ENCODE measurements at places on chromosomes 4 and X.

- peak; percentile 12 for DNase-seq
Measured at GRCh38 chrX:7083468-7084396, 63.8 kb upstream of the STS start.

- no peak for DNase-seq
Measured at GRCh38 chr4:77197831-77198230, 40.8 kb downstream of the CCNG2 start.

- DNase-seq: no peak
Measured at GRCh38 chr4:99852199-99852749, 35.6 kb downstream of the DAPP1 start.

GRCh38 chr4:11152684-11153083 lies 276.0 kb downstream of the HS3ST1 start:
- no peak for DNase-seq

DNA sequence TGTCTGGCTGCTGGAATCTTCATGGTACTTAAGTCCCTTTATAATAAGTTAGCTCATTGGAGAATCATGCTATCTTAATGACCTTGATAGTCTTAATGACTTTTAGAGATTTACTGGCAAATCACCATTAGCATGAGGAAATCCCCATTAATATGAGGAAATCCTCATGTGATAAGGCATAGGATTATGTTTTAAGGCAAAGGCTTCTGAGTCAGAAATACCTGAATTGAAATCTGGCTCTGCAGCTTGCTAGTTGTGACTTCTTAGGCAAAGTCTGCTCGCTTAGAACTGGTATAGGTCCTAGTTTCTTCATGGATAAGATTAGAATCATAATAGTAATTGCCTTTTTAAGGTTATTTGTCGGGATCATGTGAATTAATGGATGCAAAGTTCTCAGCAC lies 190.2 kb upstream of the BANK1 start:
- no peak for DNase-seq

GRCh38 chrX:124435616-124436015 lies 89.3 kb downstream of the SH2D1A start:
- DNase-seq: no peak

DNA sequence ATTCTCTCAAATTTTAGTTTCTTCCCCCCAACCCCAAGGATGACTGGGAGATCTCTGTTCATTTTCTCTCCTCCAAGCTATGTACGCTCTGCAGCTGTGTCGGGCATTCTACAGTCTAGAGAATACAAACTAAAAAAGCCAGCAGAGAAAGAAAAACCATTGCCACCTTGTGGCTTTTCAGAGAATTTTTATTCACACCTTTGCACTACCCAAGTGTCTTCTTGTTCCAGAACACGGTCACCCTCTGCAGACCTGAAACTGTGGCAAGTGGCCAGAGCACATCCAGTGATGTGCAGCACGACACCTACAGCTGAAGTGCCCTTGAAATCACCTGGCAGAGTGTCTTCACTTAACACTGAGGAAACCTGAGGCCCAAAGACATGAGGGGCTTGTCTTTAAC lies 68.6 kb downstream of the CHST7 start:
- no peak for DNase-seq

- DNase-seq: no peak
Measured at GRCh38 chrX:51456246-51456645, 40.1 kb downstream of the NUDT11 start.

DNA sequence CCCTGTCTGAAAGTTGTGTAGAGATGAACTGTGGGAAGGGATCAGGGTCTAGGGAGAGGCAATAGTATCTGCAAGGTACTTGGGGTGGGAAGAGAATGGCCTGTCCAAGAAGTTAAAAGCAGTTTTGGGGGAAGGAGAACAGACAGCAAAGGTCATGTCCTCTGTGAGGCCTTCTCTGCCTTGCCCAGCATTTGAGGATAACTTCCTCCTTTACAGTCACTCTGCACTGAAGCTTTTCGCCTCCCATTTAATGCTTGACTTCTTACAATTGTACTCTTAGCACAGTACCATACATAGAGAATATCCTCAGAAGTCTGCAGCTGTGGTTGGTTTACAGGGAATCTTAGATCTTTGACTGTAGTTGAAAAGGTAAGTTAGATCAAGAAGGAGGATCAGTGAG lies 121.8 kb upstream of the AP1S2 start:
- no peak for DNase-seq

DNA sequence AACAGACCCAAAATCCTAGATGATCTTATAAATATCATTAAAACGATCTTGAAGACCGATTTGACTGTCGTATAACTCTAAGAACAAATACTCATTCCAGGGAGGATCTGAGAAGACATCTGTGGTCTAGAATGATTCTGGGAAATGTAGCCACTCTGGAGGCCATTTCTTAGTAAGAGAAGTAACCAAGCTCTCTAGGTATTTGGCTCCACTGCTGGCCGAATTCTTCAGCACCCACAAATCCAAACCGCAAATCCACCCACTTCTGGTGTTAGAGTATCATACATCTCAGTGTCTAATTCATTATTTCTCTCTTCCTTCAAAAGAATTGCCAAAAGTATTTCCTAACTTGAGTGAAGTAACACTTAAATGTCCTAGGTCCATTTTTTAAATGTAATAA lies 23.9 kb downstream of the KLHL5 start:
- DNase-seq: no peak

- no peak for DNase-seq
Measured at GRCh38 chr4:40321574-40322275, 13.4 kb upstream of the CHRNA9 start.

DNA sequence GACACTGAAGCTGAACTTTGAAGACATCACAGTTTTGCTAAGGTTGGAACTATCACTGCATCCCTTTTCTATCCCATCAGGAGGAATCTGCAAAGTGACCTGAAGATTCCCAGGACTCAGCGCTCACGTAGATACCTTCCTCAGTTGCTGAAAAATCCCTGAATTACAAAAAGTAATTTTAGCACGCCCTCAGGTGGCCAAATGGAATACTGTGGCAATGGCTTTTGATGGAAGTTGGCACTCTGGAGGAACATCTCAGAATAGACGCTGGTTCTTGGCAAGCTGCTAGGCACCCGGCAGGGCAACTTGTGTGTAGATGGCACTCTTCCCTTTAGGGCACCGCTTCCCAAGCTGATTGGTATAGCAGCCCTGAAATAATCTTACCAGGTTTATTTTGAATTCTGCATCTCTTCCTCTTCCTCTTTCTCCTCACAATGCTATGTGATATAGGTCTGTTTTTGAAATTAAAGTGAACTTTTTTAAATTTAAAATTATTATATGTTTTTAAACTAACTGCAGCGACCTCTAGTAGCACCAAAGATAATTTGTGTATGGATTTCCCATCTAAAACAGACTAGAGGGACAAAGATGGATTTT lies 16.3 kb upstream of the ESX1 start:
- no peak for DNase-seq

- DNase-seq: no peak
Measured at GRCh38 chr4:116598980-116599789, 486.2 kb downstream of the TRAM1L1 start.

GRCh38 chr4:147547314-147548056 lies 66.6 kb downstream of the EDNRA start:
- no peak for DNase-seq

DNA sequence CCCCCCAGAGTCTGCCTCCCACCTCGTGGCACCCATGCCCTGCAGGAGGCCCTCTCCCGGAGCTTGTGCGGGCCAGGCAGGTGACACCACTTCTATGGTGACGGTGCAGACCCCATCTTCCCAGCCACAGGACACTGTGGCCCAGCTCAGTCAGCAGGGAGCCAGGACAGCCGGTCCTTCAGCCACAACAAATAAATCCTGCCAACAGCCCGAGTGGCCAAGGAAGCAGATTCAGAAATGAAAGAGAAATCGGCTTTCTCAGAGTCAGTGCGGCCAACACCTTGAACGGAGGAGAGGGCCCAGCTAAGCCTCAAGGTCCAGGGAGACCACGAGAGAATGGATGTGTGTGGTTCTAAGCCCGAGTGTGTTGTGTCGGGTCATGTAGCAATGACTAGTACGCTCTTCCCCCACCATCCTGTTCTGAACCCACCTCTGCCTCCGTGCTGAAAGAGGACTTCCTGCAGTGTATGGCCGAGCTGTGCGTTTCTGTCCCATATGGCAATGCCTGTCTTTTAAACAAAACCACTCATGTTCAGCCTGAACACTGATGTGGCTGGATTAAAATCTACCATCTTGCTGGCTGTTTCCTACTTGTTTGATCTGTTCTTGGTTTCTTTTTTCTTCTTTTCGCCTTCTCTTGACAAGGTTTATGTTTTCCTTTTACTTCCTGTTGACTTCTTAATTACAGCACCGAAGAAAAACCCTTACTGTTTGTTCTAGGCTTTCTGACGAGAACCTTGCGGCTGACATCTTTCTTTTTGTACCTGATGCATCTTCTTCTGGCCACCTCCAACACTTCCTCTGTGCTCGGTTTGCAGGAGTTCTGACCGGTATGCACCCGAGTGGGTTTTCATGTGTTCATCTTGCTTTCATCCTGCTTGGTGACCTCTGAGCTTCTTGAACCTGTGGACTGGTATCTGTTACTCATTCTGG lies 53.1 kb downstream of the GAK start:
- DNase-seq: peak; percentile 42

DNA sequence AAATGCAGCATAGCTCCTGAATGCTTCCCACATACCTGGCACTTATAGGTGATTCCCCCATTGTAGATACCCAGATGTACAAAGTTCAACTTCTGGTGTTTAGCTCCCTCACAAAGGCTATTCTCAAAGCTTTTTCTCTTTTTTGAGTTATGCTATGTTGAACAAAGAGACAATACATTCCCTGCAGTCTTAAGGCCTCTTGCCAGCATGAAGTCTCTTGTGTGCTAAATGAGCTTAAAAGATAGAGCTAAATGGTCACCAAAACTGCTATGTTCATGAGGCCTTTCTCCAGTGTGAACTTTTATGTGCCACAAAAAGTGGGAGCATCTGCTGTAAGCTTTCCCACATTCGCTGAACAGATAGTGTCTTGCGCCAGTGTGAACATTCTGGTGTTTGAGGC lies 111.2 kb upstream of the TMEM47 start:
- no peak for DNase-seq

- no peak for DNase-seq
Measured at GRCh38 chr4:38123555-38123954, 163.4 kb downstream of the PTTG2 start.

DNA sequence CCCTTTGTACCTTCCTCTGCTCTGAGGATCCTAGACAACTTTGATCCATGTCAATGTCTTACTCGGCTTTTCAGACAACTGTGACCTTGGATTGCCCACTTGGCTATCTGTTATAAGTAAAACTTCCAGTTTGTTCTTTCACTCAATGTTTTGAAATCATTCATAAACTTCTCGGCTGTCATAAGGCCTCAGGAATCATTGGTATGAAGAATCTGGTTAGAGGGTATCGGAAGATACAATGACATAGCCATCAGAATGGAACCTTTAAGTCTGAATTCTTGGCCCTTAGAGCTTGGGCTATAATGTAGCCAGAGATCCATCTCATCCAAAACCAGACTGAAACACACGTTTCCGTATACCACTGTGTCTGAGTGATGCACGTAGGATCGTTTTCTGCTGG lies 59.0 kb upstream of the WDR1 start:
- DNase-seq: no peak

- no peak for DNase-seq
Measured at GRCh38 chr4:101853691-101854090, 63.2 kb downstream of the BANK1 start.

- no peak for DNase-seq
Measured at GRCh38 chrX:53188763-53189162, 36.2 kb downstream of the KDM5C start.

GRCh38 chr4:163966612-163967011 lies 472.1 kb downstream of the TMA16 start:
- no peak for DNase-seq

- DNase-seq: no peak
Measured at GRCh38 chr4:170025523-170026252, 507 bp downstream of the MFAP3L start.

- no peak for DNase-seq
Measured at GRCh38 chr4:1770791-1771231, 22.3 kb upstream of the FGFR3 start.

GRCh38 chrX:56765811-56766553 lies 36.9 kb downstream of the NBDY start:
- no peak for DNase-seq

DNA sequence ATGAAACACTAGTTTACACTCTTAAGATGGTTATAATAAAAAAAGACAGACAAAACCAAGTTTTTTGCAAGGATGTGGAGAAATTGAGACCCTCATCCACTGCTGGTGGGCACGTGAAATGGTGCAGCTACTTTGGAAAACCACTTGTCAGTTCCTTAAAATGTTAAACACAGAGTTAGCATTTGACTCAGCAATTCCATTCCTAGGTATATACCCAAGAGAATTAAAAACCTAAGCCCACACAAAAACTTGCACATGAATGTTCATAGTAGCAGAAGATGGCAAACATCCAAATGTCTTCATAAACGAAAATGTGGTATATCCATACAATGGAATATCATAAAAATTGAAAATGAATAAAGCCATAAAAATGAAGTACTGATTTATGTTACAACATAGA lies 75.4 kb downstream of the ZNF827 start:
- DNase-seq: no peak

DNA sequence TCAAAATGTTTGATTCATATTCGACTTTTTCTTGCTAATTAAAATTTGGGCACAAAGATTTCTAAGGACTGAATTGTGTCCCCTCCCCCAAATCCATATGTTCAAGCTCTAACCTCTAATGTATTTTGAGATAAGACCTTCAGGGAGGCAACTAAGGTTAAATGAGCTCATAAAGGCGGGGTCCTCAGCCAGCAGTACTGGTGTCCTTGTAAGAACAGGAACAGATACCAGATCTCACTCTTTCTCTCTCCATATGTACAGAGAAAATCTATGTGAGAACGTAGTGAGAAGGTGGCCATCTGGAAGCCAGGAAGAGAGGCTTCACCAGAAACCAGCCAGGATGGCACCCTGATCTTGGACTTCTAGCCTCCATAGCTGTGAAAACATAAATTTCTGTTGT lies 116.9 kb downstream of the VEGFC start:
- DNase-seq: no peak

DNA sequence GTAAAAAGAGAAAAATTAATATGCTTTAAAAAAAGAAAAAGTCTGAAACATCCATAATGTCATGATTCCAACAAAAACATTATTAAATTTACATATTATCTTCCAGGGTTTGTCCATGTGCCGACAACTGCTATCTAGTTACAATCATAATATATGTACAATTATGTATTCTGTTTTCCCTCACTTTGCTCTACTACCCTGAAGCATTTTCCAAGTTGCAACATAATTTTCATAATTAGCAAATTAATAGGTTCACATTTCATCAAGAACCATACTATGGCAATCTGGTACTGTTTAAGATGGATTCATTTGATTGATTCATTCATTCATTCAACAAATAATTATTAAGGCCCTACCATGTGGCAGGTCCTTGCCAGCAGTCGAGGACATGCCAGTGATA lies 128.9 kb upstream of the LEF1 start:
- no peak for DNase-seq
